ENCODE measurements at places on chromosomes 12 and 14.

DNA sequence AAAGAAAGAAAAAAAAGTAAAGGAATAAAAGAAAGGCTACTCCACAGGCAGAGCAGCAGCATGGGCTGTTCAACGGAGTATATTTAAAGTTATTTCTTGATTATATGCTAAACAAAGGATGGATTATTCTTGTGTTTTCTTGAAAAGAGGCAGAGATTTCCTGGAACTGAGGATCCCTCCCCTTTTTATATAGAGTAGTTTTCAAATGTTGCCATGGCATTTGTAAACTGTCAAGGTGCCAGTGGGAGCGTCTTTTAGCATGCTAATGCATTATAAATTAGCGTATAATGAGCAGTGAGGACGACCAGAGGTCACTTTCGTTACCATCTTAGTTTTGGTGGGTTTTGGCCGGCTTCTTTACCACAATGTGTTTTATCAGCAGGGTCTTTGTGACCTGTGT, 383.0 kb downstream of the PCNX1 start:
- no peak for DNase-seq

DNA sequence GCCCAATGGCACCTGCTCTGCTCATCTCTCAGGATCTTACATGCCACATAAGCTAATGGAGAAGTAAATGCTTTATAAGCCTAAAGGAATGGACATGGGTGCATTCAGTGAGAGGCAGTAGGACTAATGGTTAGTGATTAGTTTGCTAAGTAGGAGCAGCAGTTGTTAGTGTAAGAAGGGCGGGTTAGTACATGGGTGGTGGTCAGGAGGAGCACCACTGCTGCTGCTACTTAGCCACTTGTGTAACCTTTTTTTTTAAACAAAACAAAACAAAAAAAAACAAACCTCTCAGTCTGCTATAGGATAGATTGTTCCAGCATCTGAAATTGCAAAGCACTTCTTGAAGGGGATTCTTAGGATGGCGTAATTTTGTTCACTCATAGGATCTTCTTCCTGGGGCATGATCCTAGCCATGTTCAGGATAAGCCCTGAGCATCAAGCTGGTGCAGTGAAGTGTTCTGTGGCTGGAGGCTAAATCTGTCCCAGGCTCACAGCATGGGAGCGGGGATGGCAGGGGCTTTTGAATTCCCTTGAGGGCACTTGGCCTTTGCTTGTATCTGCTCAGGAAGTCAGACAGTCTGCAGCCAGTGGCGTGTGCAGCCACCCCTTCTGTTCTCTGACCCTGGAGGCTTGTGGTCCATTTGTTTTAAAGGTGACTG, 63.6 kb downstream of the CHST11 start:
- DNase-seq = no peak

GRCh38 chr12:64679487-64680001, 69.2 kb downstream of the RASSF3 start:
- no peak for DNase-seq

DNA sequence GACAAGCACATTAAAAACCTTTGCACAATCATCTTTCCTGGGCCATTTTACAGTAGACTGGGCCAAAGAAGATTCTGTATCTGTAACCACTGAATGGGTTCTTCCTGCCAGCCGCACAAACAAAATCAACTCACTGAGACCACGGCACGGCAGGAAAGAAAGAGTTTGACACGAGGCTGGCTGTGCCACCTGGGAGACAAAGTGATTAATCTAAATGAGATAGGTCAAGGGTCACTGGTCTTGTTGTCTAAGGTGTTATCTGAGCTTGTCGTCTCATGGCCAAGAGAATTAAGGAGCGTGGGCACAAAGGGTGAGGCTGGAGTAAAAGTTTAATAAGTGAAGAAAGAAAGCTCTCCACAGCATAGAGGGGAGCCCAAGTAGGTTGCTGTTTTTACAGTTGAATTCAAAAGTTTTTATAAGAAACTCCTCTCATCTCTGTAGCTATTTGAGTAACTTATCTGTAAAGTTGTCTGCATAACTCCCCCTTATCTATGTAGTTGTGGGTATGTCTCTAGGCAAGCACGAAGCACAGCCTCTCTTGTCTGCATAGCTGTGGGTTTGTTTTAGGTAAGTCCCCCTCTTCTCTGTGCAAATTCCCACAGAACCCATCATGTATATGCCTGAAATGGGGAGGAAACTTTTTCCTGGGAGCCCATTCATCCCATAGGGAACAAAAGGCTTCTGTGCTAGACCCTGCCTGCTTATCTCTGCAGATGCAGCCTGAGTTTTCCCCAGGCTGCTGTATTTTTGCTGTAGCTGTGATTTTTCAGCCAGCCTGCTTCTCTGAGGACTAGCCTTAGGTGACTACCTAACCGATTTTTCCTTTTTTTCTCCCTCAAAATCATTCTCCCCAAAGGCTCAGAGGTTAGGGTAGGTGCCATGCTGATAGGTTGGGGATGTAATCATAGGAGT, 1314.6 kb upstream of the TMEM132C start:
- no peak for DNase-seq

- DNase-seq = no peak
These were observed 60.8 kb upstream of the EIF5 start for GRCh38 chr14:103273145-103273744.

DNA sequence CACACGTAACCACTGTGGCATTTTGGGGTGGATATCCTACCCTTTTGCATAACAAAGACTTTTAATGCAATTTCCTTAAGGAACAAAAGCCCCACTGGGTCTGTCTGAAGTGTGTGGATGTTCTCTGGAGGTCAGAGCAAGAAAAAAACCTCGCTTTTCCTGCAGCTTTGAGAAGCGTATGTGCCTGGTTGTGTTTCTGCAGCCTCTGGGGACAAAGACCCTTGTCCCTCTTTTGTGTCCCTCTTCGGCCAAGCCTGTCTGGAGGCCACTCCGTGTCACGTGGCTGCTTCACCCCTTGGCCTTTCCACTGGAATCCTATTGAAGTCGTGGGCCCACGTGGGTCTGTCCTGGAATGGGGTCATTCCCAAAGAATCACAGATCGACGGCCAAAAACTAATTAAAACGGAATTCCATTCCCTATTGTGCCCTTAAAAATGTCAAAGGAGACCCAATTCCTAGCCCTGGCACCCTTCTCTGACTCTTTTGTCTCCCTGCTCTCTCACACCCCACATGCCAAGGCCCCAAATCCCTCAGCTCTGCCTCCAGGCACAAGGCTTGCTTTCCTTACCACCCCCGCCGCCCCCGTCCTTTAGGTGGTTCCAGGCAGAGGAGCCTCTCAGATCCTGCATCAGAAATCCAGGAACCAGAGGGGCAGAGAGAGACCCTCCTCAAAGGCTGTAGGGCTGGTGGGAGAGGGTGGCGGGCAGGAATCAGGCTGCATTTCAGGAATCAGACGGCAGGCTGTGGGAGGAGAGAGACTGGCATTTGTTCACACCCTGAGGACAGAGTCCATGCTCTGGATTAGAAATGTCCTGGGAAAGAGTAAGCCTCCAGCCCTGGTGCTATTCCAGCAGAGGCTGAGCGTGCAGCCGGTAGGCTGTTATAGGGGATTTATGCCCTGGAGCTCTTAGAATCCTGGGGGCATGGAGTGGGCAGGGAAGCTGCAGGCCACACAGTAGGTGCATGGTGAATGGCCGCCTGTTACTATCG, 12.6 kb upstream of the CYP46A1 start:
- no peak for DNase-seq

DNA sequence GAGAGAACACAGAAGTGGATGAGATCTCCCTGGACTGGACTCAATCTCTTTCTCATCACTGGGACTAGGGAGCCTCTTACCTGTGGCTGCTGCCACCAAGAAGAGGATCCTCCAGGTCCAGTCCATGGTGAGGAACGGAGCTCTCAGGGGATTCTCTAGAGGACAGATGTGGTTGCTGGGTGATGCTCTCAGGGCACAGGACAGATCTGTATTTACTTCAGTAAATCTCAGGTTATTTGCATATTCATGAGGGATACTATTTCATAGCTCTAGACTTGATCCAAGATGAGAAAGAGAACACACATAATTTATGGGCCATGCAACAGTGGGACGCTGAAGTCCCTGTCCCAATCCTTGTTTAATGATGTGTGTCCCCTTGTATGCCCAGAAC, 460.5 kb downstream of the TMEM121 start:
- no peak for DNase-seq

DNA sequence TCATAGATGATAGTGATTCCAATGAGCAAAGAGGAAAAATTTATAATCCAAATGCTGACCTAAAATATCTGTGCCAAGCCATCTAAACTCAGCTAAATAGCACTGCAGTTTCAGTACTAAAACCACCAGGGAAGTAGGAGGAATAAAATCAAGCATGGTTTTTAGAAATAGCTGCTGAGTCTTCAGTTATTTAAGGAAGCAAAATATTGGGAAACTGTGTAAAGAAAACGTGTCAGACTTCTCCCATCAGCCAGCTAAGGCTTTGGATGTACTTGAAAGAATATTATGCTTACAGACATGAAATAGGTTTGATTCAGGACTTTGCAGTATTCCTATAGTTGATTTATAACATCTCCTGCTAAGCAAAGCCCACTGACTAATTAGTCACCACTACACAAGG, 24.7 kb downstream of the CLEC2D start:
- no peak for DNase-seq

DNA sequence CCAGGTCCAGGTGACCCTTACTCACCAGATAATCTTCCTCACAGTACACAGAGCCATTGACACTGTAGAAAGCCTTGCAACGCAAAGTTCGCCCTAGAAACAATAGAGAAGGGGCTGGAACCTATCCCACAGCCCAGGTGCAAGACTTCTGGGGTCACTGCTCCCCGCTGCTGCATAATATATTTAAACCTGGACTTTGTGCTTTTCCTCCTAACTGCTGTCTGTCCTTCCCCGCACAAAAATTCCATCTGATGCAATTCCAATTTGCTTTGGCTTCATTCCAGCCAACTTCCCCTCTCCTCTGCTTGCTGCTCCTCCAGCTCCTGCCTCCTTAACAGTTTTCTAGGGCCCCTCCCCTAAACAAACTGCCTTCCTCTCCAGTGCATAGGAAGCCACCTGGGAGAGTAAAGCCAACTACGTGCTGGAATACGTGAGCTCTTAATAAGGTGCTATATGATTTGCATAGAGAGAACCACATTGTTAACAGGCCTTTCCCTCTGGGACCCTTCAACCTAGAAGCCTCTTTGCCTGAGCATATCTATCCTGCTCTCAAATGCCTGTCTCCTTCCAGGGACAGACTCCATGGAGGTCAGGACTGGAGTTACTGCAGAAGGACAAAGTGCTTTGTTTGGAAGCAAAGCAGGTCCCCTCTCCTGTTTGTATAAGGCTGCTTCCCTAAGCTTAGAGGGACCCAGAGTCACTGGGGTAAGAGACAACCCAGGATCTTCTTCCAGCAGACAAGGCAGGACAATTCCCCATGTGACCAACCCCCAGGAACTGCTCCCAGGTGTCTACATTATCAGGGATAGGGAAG, 5.5 kb downstream of the AJUBA start:
- DNase-seq = peak; percentile 23

GRCh38 chr14:99688629-99689028, 4.5 kb downstream of the CYP46A1 start:
- DNase-seq = no peak

GRCh38 chr14:35855876-35856481, 29.8 kb downstream of the BRMS1L start:
- DNase-seq = no peak

DNA sequence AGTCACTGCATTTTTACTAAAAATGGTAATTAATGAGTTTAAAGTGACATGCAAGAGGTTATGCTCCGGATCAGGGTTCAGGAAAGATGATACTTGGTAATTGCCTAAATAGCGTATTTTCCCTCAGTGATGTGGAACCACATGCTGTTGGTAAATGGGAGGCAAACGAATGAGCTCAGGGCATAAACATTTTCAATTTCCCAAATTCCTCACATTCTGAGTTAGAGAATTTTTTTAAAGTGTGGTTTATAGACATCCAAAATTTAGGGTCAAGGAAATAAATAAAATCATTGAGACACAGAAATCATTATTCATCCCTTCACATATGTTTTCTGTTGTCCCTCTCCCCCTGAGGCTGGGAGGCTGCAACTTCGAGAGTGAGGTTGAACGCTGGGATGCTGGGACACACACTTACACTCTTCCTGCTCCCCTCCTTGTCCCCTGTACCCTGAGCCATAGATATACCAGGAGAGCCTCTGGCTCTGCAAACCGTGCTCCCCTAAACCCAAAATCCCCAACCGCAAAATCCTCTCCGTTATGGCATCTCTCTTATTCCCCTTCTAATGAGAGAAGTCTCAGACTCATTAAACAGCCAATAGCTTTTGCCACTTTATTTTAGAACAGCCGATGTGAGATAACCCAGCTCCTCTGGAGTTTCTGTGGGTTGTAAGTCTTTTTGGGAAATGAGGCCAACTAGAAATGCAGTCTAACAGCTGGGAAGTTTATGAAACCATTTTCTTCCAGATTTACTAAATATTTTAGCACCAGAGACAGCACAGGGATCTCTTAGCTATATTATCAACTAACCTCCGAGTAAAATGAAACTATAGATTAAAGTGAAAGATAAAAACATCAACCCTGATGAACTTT, 21.4 kb upstream of the ADGRD1 start:
- no peak for DNase-seq

GRCh38 chr14:61284001-61284400, 2.9 kb upstream of the TMEM30B start:
- no peak for DNase-seq
